ENCODE measurements at places on chromosomes 5 and 9.

DNA sequence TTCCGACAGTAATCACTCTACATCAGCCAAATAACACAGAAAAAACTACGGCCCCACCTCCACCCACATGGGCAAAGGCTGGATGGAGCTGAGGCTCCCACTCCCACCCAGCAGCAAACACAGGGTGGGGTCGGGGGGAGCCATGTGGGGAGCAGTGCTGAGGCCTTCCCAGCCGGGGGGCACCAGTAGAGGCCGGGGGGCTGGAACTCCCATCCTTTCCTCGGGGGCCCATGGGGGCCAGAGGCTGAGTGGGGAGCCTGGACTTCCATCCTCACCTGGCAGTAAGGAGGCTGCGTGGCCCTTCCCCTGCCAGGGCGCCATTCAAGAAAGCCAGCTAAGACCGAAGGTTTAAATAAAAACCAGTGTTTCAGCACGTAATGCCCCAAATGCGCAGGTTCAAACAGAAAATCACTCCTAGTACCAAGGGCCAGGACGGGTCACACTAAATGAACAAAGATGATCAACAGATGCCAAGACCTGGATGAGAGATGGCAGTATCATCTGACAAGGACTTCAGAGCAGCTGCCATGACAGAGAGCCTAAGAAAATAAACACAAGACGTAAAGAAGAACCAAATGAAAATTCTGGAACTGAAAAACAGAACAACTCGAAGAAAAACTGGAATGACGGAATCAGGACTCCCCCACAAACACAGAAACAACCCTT is 9.4 kb downstream of the CCDC127 start:
- no peak for DNase-seq

- no peak for DNase-seq
These were observed 18.2 kb downstream of the NR2F1 start for GRCh38 chr5:93601071-93601801.

DNA sequence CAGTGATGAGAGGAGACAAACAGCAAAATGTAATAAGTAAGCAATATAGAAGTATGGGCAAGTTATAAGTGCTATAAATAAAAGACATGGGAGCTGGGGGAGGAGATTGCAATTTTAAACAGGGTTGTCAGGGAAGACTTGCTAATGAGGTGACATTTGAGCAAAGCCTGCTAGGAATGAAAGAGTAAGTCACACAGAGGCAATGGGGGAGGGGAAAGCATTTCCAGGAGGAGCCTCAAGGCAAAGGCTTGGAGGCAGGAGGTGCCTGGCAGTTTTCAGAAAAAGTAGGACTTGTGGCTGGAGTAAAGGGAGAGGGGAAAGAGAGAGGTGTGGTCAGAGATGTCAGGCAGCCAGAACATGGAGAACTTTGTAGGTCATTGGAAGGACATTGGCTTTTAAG is 124.4 kb upstream of the NMUR2 start:
- no peak for DNase-seq

GRCh38 chr5:112583166-112583565 is 154.5 kb upstream of the APC start:
- DNase-seq = no peak

- DNase-seq = no peak
These were observed 107.4 kb upstream of the LHFPL2 start for GRCh38 chr5:78755822-78756429.

GRCh38 chr9:21750021-21750735 is 52.3 kb upstream of the MTAP start:
- DNase-seq = no peak

GRCh38 chr9:131320031-131320685 is 30.6 kb downstream of the PLPP7 start:
- DNase-seq = no peak

DNA sequence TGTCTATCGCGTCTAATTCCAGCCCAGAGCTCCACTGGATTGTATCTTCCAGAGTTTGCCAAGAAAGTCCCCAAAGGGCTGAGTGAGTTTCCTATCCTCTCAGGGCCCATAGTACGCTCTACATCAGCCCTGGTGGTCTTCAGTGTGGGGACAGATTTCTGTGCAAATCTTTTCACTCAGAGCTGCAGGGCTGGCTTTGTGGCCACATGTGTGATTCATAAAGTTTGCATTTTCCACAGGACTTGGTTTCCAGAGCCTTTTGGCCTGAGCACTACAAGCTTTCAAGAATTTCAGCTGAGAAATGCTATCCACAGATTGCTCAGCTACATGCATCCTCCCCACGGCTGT is 76.7 kb upstream of the CXCL14 start:
- DNase-seq = no peak

DNA sequence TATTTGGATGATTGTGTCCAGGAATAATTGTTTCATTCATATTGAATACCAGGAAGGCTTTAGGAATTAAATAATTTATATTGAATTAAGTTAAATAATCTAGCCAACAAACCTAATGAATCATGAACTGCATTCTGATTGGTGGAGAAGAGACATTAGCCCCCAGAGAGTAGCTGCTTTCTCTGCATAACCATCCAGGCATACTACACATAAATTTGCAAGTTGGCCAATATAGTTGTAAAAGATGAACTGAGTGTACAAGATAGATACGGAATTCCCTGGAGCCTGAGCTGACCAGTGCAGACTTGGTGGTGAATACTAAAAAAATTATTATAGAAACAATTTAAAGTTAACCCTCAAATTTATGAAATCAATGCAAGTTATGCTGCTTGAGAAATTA is 311.8 kb upstream of the KIF2A start:
- DNase-seq = no peak

DNA sequence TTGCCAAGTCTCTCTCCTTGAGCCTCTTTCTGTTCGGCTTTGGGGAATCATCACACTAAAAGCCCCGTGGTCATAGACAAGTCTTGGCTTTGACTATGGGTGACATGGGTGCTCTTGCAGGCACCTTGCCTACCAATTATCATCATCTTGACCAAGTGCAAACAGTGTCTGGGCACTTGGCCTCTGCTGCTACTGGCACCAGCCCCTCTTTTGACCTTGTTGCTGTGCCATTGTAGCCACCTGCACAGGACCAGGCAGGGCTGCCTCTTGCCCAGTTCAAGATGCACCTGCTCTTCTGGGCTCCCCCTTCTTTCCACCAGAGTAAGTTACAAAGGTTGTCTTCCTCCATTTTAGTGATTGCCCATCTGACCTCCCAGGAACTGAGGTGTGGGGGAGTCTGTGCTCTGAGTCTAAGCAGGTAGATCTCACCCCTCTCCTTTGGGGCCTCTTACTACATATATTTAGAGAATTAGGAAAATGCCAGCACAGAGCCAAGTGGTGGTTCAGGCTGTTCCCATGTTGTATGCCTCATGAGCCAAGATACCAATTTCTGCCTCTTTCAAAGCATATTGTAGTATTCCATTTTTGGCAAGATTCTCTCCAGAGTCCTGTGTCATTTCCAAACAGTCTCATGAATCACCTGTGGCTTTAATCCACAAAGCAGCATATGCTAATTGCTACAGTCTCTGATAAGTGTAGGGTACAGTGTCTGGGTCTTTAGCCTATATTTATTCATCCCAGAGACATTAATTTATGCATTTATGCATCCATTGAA is 142.9 kb upstream of the DAP start:
- no peak for DNase-seq

DNA sequence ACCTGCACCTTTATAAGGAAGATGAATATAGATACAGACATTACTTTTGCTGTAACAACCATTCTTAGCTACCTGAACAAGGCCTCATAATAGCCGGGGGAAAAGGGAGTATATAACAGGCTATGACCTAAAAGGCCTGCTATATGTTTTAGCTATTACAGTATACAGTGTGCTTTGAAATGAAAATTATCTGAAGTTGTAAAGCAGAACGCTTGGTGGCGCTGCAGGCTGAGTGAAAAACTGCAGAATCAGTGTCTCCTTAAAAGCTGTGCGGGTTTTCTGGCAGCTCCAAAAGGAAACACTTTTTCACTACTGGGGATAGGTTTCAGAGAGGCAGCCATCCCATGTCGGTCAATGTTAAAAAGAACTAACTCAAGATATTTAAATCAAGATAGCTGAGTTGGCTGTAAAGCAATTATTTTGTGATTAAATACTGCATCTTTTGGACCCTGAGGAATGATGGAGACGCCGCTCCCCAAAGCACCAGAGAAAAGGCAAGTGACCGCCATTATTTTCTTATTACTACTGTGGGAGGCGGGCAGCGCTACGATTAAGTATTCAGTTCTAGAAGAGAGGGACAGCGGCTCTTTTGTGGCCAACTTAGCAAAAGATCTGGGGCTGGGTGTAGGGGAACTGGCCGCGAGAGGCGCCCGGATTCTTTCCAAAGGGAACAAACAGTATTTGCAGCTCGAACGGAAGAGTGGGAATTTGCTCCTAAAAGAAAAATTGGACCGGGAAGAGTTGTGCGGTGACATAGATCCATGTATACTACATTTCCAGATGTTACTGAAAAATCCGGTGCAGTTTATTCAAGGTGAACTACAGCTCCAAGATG is 5.9 kb downstream of the PCDHB6 start:
- DNase-seq = no peak

GRCh38 chr9:32360983-32361673 is 23.3 kb upstream of the ACO1 start:
- no peak for DNase-seq
